ENCODE measurements at places on chromosomes 5 and 9.

GRCh38 chr9:87139099-87139730 lies 191.9 kb upstream of the GAS1 start:
- DNase-seq: no peak

GRCh38 chr5:84393969-84394368 lies 9.3 kb upstream of the EDIL3 start:
- DNase-seq: no peak

GRCh38 chr9:117437283-117437682 lies 22.4 kb upstream of the ASTN2 start:
- DNase-seq: no peak

DNA sequence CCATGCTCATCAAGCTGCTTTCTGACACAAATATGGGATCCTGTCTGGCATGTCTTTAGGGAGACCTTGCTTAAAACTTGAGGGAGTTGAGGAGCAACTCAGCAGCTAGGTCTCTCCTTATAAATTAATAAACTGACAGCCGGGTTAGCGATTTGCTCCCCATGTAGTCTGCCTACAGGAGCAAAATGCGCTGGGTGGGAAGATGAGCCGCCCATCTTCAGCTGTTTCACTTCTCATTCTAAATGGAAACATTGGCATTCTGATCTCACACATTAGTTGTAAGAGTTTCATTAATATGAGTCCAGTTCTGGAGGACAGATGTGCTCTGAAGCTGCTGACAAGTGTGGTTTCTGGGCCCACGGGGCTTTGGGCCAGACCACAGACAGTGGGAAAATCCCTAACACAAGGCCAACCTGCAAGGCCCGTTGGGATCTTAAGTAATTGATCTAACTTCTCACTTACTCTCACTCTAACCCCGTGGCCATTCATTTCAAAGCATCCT lies 197.0 kb downstream of the MCTP1 start:
- DNase-seq: peak; percentile 24

- peak; percentile 65 for DNase-seq
These were observed at the start of gene HACD4 for GRCh38 chr9:21031091-21031807. Gene HACD4, minus strand, starts transcription at chr9:21031640. Its CDS starts 50 bp downstream, at chr9:21031590.

DNA sequence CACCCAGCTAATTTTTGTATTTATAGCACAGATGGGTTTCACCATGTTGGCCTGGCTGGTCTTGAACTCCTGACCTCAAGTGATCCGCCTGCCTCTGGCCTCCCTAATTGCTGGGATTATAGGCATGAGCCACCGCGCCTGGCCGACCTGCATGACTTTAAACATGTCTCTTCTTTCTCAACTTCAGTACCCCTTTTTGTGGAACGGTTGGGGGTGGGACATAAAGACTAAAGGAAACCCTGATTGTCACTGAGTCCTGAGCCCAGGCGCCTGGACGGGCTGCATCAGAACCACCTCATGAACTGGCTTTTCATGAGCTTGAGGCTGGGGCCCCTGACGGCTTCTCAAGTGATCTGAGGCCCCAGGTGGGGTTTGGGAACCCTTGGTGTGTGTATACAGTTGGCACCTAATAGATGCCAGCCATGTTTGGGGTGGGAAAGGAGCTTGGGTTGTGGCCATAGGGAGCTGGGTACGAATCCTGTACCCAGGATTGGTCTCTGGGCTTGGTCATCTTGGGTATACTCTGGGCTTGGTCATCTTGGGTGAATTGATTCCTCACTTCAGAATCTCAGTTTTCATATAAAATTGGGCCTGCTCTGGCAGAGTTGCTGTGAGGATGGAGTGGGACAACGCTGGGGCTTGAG lies 2.2 kb downstream of the GRK6 start:
- no peak for DNase-seq

DNA sequence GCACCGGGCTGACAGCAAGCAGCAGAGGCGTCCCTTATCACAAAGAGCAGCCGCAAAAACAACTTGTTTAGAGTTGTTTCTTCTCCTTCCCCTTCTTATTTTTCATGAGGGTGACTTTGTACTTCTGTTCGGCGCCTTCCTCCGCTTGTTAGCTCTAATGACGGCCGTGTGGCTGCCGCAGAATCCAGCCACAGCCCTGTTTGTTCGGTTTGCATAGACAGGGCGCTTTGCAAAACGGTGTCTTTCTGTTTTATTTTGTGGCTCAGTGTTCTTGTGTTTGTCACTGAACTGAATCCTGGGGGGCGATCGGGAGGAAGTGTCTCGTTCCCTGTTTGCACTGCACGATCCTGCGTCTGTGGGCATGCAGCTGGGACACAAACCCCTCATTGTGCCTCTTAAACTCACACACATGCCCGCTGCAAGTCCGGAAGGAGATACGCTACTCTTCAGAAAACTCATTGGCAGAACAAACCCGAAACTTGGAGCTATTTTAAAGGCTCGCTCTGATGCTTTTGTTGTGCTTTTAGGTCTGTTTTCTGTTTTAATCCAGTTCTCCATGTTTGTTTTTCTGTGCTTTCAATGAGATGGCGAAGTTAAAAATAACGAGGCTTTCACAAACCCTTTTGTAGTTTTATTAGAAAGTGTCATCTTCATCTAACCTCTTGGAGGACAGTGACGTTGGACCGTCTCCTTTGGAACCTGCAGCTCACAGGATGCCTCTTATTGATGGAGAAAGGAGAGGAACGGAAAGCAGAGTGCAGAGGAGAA lies 213.9 kb downstream of the IRX2 start:
- no peak for DNase-seq

DNA sequence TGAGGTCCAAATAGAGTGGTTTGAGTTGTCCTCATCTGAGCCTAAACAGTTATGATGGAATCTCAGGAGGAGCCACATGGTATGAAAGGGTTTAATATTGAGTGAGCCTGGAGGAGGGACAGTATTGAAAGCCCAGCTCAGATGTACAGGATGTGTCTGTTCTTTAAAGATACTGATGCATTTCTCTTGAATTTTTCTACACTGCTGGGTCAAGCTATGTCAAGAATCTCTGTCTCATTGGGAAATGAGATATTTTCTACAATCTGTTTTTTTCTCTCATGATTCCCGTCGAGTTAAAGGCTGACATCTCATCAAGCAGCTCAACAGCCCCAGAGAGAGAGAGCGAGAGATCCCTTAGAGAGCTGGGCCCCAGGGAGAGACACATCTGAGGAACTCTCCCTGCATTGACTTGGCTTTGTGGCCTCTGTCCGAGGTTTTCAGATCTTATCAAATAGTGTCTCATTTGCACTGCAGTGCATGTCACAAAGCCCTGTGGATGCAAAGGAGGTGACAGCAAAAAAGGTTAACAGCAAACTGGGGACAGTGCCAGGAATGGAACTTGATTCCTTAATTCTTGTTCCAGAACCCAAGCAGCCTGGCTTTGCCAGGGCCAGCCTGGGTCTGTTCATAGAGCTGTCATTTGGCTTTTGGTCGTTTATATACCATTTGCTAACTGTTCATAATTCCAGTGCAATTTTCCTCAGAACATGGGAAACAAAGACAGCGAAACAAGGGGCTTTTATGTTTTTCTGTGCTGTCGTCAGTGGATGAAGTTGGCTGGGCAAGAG lies 19.0 kb upstream of the ACTBL2 start:
- no peak for DNase-seq
